ENCODE measurements at places on chromosomes 6 and 20. TPM values are rescaled to one million over a fixed set of nuclear protein-coding genes. Genes with fewer than 3 reads are reported as not detected.
A peak's percentile ranks its signal among the peaks of the same experiment; 100 is the strongest.

DNA sequence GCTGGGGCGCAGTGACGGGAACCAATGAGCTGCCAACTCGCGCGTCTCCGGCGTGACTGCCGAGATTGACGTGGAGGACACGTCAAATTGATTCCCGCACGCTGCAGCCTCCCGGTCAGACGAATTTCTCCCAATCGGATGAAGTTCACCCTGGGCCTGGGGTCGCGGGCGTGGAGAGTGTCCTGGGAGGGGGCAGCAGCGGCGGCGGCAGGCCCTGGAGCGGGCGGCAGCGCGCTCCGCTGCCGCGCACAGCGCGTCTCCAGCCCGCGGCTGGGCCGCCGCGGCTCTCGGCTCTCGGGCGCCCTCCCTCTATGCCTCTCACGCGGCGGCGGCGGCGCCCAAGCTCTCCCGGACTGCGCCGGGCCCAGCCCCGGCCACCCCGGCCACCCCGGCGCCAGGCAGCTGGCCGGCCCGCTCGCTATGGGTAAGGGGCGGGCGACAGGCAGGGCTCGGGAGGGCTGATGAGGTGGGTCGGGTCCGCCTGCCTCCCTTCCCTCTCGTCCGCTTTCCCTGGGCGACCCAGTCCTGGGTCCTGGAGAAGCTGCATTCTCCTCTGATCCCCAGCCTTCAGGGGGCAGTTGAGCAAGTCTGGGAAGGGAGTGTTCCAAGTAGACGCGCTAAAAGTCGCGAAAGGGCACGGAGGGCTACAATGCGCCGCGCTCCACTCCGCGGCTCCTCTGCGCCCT lies at the start of gene PAX1:
Gene PAX1 (plus strand): TSS at position 90 of the 686 bp plus-strand sequence. CDS start 49 bp downstream, at position 139.
- H3K27me3 ChIP-seq, result no peaks in the 10 kb centered on the region
- H3K4me1 ChIP-seq, result no peaks in the 10 kb centered on the region
- no peak for DNase-seq
- H3K36me3 ChIP-seq, result no peaks in the 10 kb centered on the region
- no peak within 1 kb of the TSS for H3K27ac ChIP-seq
- H3K4me3 ChIP-seq, result no peak within 1 kb of the TSS

- H3K4me1 ChIP-seq, result peaks cover 20% of the 10 kb centered on the region
- H3K4me3 ChIP-seq, result peak overlapping the region; percentile 62
- H3K27me3 ChIP-seq, result peaks cover 5% of the 10 kb centered on the region
- no peaks in the 10 kb centered on the region for H3K36me3 ChIP-seq
Observed at GRCh38 chr6:170289180-170289931, 1.5 kb downstream of the DLL1 start.

Gene PKHD1
- 3.3 TPM for total RNA-seq

DNA sequence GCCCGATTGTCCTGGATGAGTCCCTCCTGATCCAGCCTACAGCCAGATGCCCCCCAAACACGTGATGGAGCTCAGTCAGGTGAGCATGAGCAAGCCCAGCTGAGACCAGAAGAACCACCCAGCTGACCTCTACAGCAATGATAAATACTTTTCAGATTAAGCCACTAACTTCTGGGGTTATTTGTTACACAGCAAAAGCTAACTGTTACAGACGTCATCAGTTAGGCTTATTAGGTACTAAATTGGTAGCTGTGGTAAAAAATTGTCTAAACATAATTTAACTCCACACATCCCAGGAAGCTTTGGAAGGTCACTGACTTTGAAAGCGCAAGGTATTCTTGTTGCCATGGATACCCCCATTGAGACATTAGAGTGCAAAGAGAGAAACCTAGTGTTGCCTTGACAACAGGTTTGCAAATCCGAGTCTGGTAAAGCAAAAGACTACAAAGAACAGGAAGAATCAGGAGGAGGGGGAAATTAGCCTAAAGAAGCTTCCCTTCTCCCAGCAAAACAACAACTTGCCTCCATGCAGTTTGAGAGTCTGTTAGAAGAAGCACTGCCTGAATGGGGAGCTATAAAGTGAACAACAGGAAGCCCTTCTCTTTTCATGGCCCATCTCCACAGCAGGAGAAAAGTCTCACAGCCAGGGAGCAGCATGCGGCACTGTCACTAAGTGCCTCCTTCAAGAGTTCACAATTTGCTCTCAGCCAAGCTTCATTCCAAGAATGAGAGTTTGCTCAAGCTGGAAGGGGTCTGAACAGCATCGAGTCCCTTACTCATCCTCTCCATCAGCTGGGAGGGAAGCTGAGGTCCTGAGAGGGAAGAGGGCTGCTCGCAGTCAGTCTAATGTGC lies 41.7 kb upstream of the ZNF831 start:
- no peak overlapping the region for H3K4me3 ChIP-seq
- H3K4me1 ChIP-seq, result no peaks in the 10 kb centered on the region
- H3K27me3 ChIP-seq, result peaks cover 1% of the 10 kb centered on the region
- DNase-seq, result no peak
- no peaks in the 10 kb centered on the region for H3K36me3 ChIP-seq

Gene ARMH2
- not detected for total RNA-seq
